GOT3 (cell line): ENCODE measurements at places on chromosomes 6 and 20.

GRCh38 chr6:117028256-117028655 is 151.2 kb downstream of the RFX6 start:
- no peak for DNase-seq

DNA sequence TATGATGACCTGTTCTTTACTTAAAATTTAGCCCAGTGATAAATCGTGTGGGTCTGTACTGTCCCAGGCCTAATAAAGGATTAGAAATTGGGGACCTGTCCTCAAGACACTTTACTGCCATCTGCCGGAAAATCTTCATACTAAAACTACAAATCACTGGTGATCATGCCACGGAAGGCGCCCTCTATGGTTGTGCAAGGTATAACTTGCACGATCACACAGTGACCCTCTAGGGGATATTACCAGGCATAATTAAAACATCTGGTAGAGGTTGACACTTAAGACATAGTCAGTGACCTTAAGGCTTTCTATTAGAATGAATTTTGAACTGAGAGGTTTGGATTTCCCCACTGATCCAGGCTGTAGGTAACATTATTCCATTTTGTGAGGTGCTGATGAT is 172.6 kb downstream of the BMP2 start:
- no peak for DNase-seq

DNA sequence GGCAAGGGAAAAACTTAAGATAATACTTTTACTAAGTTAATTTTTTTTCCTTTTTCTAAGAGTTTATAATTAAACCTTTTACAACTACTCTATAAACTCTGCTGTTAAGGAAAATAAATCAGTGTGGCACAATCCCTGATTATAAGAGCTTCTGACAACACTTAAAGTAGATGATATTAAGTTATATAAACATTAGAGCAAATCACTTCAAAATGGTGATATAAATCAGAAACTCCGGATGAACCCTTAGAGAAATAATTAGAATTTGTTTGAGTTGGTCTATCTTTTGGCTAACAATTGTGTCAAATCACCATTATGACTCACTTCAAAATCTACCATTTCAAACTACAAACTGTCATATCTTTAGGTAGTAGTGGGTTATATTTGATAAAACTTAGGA is 104.9 kb downstream of the ARHGAP18 start:
- no peak for DNase-seq

GRCh38 chr6:137919502-137919823 is 52.4 kb downstream of the TNFAIP3 start:
- no peak for DNase-seq

- no peak for DNase-seq
These were observed 57.8 kb downstream of the SLC22A23 start for GRCh38 chr6:3398755-3399696.

- DNase-seq = no peak
These were observed 70.0 kb downstream of the NRSN1 start for GRCh38 chr6:24195836-24196597.

GRCh38 chr6:33201147-33201545 is 479 bp downstream of the SLC39A7 start:
- DNase-seq = no peak

- DNase-seq = no peak
These were observed 21.5 kb upstream of the PREX1 start for GRCh38 chr20:48849299-48849698.

- no peak for DNase-seq
These were observed 493.6 kb upstream of the NOX3 start for GRCh38 chr6:155949256-155949655.

GRCh38 chr6:105220186-105220585 is 40.4 kb upstream of the POPDC3 start:
- DNase-seq = no peak

DNA sequence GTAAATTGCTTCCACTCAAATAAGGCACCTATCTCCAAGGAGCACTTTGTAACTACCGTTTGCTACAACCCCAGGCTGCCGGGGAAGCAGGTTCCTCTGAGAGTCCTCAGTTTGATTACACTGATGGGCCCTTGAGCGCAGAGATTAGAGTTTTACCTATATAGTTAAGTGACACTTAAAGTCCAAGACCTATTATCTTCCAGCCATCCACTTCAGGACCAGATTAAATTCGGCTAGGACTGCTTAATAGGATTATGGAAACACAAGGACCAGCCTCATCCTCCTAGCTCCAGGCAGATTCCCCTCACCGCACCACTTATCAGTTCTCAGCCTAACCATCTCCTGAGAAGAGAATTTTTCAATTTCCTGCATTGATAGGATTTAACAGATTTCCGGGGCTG is 64.7 kb upstream of the TIAM2 start:
- no peak for DNase-seq

- peak; percentile 44 for DNase-seq
These were observed 15.0 kb downstream of the ZNF217 start for GRCh38 chr20:53578492-53579222.

- no peak for DNase-seq
These were observed 153.1 kb upstream of the SIM1 start for GRCh38 chr6:100617633-100618350.

DNA sequence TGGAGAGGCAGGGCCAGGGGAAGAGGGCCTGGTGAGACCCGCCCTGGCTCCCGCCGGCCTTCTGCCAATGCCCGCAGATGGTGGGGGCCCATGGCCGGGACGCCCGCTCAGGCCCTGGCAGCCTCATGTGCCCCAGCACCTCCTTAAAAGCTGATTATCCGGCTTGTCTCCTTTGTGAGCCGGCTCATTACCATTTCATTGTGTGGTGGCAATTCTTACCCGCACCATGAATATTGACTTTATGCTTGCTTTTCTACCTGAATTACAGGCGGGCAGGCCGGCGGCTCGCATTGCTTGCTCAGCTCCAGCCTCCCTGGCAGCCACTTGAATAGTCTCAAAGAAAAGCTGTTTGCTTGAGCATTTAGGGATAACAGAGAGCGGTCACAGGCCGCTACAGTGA is 120.0 kb upstream of the JAG1 start:
- no peak for DNase-seq
